Stimulated activated CD4-positive, alpha-beta T cell treated with anti-CD3 and anti-CD28 coated beads, Interleukin-12 subunit alpha, Interleukin-12 subunit beta, amount 100 ng/mL, for 48 hours (primary cell): ENCODE measurements at places on chromosomes 11 and 22.

GRCh38 chr22:50060441-50061140, 2.5 kb upstream of the TTLL8 start:
- no peak for DNase-seq

GRCh38 chr11:133238027-133238426, 294.3 kb downstream of the OPCML start:
- DNase-seq, result no peak

GRCh38 chr11:92744929-92745585, 224.4 kb upstream of the MTNR1B start:
- no peak for DNase-seq

DNA sequence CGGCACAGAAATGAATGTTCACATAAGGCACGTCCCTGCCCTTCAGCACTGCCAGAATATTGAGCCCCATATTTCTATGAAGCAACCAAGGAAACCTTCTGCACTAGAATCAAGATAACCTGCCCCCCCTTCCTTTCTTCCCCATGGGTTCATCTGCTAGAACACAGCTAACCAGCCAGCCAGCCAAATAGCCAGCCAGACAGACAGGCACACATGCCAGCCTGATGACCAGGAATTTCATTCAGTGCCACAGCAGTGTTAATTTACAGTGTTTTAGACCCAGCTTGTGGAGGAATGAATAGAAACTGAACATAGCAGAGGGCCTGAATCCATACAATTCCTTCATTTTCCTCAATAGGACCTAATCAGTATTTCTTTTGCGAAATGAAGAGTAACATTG, 57.0 kb downstream of the TENM4 start:
- no peak for DNase-seq

GRCh38 chr11:76597533-76598425, 72.8 kb downstream of the LRRC32 start:
- DNase-seq, result no peak
